Posterior cingulate gyrus (tissue), 11 donors: ENCODE measurements at places on chromosomes 5 and 9.

DNA sequence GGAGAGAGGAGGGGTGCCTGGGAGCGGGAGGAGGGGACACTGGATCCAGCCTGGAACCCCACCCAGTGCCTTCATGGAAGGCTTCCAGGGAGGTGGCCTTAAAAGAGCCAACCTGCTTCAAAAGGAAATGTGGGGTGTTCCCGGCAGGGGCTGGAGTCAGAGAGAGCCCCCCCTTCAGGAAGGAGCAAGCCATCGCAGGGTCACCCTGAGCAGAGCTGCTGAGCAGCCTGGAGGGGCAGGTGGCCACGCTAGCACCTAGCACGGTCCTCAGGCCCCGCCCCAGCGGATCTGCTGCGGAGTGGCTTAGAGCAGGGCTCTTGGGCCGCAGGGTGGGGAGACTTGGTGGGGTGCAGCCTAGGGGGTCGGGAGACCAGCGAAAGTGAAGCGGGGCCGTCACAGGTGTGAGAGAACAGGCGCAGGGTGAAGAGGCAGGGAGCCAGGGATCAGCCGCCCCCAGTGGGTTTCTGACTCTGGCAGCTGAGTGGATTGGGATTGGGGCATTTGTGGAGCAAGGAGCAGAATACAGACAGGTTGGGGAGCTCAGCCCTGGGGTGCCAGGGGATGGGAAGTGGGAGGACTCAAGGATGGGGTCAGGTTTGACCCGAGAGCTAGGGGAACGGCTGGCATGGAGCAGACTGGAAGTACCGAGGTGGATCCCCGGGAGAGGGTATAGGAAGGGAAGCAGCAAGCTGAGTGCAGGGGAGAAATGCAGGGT lies 1.5 kb downstream of the LCN2 start:
- no peak for DNase-seq

DNA sequence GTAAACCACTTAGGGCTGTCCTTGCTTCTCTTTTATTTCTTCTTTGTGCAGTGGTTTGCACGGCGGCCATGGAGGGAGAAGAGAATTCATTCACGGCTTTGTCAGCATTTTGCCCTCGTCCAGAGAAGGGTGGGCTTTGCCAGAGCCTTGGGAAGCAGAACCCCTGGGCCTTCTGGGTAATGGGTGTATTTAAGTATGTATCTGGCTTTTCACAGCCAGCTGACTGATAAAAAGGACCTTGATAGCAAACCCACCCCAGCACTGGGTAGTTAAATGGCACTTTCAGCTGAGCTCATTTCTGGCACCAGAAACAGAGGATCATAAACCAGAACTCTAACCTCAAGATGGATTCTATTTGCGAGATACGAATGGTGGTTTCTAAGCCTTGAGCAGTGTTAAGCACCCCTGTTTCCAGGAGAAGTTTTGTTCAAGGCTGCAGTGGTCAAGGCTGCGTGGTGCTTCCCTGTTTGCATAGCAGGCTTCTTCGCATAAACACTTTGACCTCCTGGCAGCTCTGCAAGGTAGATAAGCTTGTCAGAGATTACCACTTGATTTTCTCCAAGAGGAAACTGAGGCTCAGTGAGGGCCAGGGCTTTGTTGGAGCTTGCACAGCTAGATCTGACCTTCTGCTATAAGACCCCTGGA lies 441.6 kb upstream of the KLF4 start:
- no peak for DNase-seq

DNA sequence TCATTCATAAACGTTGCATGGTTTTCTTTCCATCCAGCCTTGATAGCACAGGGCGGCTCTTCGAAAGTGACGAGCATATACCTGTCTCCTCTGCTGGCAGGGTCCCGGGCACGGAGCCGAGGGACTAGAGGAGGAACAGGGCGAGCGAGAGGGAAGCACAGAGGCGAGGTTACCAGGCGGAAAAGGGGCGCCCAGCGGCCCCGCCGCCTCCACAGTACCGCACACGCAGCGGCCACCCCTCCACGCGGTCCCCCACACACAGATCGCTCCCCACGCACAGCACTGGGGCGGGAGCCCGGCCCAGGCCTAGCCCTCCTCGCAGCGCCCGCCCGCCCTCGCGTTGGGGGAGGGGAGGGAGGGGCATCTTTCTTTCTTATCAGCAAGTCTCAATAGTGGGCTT lies 296.6 kb upstream of the DAB2 start:
- DNase-seq = no peak

GRCh38 chr9:5480919-5481318 lies 29.4 kb upstream of the PDCD1LG2 start:
- DNase-seq = no peak

DNA sequence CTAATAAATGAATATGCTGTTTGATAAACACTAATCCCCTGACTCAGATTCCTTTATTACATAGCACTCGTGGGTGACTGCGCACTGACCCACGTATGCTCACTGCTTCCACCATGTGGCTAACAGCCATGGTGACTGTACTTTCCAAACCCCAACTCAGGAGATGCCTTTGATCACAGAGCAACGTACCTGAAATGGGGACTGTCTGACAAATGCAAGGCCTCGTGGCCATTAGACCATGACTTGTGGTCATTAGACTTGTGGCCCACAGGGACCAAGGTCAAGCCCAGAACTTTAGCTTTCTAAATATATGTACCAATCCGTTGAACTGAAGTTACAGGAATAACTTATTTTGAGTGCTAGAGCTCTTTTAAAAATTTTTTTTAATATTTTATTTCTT lies 46.6 kb downstream of the CYFIP2 start:
- no peak for DNase-seq

- DNase-seq = no peak
These were observed 192.2 kb downstream of the ROR2 start for GRCh38 chr9:91757782-91758181.

GRCh38 chr9:111163716-111164389 lies 125.6 kb upstream of the LPAR1 start:
- no peak for DNase-seq

DNA sequence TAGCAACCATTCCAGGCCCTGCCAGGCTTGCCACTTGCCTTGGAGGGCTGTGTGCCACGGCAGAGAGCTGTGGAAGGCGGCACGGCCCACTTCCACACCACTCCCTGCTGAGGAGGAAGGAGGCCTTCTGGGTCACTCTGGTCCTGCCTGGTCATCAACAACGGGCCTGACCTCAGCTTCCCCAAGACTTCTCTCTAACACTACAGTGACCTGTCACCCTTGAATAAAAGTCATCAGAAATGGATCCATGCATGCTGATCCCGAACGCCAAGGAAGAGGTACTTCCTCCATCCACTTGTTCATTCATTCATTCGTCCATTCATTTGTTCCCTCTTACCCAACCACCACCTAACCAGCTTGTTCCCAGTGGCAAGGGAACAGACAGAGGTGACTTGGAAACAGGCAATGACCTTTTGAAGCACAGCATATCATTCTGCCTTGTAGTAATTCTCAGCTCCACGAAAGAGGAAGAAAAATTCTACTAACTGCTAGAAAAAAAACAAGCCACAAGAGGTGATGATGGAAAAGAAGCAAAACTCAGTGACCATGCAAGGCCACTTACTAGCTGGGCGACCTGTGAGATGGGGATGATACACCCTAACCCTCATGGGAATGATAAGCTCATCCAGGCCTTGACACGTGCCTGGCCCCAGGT lies 58.6 kb downstream of the STK10 start:
- DNase-seq = peak; percentile 81

DNA sequence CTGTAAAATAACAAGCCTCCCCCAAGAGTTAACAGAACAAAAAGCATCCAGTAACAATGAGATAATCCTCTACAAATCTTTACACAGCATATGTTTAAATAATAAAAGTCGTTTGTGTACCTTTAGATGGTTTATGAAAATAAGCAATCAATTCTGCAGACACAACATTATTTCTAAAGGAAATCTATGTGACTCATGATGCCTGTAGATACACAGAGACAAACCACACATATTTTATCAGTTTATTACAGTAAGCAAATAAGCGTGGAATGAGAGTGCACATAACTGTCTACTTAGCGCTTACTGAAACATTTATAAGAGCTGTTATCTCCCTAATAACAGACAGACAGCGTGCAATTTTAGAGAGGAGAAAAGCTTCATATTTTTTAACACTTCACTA lies 243.6 kb downstream of the AP3B1 start:
- DNase-seq = no peak

DNA sequence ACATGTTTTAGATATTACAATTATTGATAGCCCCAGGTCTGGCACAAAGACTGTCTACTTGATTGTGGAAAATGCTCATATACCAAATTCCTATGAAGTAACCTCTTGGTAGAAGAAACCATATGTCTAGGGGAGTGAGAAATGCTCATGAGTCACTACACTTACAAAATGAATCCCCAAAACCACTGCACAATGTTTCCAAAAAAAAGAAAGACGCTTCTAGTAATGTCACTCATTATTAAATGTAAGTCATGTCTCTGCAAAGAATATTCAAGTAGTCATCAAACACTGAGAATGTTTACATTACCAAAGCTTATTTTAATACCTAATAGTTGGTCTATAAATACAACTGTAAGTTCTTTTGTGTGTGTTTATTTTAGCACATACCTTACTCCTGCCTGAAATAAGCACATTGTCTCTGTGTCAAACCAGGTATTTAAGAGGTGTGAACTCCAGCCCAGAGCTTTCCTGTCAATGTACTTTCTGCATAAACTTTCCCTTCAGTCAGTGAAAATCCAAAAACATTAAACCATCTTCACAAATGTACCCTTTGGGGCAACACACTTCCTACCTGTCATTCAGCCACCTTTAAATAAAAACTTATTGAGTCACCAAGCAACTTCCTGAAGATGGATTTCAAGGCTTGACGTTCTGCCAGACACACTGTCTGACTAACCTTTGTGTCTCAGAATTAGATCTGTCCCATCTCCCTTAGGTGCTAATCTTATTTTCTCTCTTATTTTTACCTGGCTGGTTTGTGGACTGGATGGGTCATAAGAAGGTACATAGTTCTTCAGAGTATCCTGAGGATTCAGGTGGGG lies 194.0 kb downstream of the NFIB start:
- no peak for DNase-seq

DNA sequence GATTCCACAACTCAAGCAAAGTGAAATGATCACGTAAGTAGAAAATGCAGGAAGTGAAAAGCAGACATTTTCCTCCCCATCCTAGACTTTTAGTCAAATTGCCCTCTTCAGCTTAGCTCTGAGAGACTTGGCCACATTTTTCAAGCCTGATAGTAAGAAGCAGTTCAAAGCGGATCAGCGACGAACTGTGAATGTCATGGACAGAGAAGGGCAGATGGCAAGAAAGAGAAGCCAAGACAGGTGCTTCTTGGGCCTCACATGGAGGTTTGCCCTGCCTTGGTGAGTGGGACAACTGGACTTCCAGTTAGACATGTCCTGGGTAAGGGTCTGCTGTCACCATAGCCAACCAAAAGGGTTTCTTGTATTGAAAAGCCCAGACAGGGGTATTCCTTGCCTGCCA lies 291.5 kb downstream of the MED10 start:
- DNase-seq = no peak

- no peak for DNase-seq
These were observed 151.4 kb upstream of the DAP start for GRCh38 chr5:10912435-10912834.

DNA sequence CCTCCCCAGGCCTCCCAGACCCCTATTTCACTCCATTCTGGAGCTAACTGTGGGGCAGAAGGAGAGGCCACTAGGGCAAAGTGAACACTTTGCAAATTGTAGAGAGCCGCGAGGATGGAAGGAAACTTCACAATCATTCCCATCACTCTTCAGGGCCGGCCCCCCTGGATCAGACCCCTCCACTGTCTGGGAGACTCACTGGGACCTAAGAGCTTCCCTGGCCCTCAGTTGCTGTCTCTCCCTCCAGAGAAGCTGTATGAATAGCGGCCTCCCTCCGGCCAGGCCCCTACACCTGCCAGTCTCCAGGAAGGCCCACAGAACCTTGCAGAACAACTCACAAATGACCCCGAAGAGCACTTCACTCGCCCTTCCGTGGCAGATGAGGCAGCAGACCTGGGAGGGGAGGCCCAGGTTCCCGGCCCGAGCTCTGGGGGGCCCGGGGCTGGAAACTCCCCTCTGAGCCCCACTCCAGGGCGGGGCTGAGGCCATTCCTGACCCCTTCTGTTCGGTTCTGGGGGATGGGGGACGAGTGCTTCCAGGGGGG lies 141.9 kb upstream of the IER5L start:
- no peak for DNase-seq

GRCh38 chr9:131046581-131047202 lies 37.7 kb downstream of the LAMC3 start:
- DNase-seq = peak; percentile 78

GRCh38 chr5:68149189-68149588 lies 66.4 kb upstream of the PIK3R1 start:
- DNase-seq = no peak

GRCh38 chr5:35305336-35306020 lies 75.2 kb upstream of the PRLR start:
- no peak for DNase-seq

DNA sequence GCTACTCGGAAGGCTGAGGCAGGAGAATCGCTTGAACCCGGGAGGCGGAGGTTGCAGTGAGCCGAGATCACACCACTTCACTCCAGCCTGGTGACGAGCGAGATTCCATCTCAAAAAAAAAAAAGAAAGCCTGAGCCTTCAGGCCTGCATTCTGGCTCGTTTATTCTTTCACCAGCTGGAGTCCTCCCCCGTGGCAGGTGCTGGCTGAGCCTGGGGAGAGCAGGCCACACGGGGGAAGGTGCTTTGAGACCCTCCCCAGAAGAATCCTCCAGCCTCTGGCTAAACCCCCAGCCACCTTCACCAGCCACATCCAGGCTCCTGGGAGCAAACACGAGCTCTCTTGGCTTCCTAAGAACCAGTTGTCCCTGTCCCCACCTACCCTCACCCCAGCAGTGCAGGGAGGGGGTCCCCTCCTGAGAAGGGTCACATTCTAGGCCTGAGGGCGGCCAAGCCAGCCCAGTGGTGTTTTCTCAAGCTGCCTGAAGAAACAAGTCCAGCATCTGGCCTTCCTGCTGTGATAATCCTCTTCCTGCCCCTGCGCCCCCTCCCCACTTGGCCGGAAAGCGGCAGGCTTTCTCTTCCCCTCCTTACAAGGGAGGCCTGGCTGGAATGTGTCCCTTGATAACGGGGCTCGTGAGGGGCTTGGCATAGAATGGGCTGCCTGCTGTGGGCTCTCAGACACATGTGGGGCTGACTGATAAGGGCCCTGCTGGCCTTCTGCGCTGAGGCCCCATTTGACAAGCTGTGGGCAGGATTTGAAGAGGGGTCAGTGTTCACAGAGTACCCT lies 41.5 kb downstream of the PLPP7 start:
- DNase-seq = peak; percentile 69

GRCh38 chr5:64883912-64884311 lies 115.2 kb downstream of the CWC27 start:
- no peak for DNase-seq

DNA sequence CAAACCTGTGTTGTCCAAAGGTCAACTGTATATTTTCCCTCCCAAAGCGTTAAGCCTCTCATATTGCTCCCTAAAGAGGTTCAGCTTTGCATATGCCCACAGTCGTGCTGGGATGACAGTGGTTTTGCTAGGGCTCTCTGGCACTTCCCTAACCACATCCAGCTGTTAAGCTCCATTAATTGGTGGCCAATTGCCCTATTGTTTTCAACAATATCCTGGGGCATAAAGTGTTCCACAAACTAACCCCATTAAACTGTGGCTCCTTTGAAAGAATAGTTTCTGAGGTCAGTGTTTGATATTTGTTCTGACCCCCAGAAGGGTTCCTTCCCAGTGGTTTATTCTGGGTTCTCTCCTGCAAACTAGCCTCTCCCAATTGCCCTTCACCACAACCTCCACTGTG lies 194.5 kb downstream of the HSD17B3 start:
- DNase-seq = no peak

GRCh38 chr5:175866377-175866907 lies 4.9 kb upstream of the CPLX2 start:
- no peak for DNase-seq
